GM23338 (cell line): ENCODE measurements at places on chromosomes 3 and 15. TPM values are rescaled to one million over a fixed set of nuclear protein-coding genes. Genes with fewer than 3 reads are reported as not detected.

The CHST13 gene
- 8.4 TPM in 2 replicates for total RNA-seq

The NPAP1 gene
- total RNA-seq: 0.24 and 0.47 TPM in 2 replicates

The EFCC1 gene
- total RNA-seq: 0.27 TPM in 1 of 2 replicates, not detected in the other

The CMTM8 gene
- 14.3 and 24.5 TPM in 2 replicates for total RNA-seq

The KCNMB3 gene
- 0.58 and 1.3 TPM in 2 replicates for total RNA-seq

The NOX5 gene
- total RNA-seq: 0.03 TPM in 1 of 2 replicates, not detected in the other

The GOLGA8J gene
- total RNA-seq: not detected in 2 replicates

The PRSS50 gene
- total RNA-seq: 1.4 and 1.5 TPM in 2 replicates

The NRG4 gene
- 0.21 TPM in 1 of 2 replicates, not detected in the other for total RNA-seq

The LINGO1 gene
- total RNA-seq: 52.0 and 63.1 TPM in 2 replicates

The GOLGA8H gene
- total RNA-seq: 0.63 and 1.2 TPM in 2 replicates

- no peak for DNase-seq
Observed at GRCh38 chr3:188282871-188283270, 128.9 kb downstream of the LPP start.

DNA sequence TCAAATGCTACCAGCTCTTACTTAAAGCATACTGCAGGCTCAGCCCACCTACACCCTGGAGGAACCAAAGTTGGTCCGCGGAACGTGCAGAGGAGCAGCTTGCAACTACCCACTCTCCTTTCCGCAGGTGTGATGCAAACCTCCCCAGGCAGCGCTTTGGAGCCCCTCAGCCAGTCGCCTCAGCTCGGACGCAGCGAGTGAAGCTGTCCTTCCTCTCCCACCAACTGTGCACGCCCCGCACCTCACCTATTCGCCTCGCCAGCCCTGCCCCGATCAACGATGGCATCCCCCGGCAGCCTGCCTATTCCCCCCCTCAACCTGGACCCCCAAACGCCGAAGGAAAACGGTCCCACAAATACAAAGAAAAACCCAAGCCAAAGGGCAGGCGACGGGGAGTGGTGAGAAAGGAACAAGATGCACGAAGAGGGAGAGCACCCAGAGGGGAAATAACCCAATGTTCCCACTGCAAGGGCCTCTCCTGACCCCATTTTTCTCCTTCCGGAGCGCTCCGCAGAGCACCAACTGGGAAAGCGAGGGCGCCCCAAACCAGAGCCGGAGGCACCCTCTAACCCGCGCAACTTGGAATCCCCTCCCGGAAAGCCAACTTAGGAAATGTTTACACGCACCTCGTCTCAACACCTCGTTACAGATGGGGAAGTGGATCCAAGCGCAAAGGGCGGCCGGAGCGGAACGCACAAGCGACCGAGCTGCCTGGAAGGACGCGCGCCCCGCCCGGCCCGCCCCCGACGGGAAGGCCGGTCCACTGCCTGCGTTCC lies 665 bp downstream of the GLB1 start:
- DNase-seq: peak; percentile 60

DNA sequence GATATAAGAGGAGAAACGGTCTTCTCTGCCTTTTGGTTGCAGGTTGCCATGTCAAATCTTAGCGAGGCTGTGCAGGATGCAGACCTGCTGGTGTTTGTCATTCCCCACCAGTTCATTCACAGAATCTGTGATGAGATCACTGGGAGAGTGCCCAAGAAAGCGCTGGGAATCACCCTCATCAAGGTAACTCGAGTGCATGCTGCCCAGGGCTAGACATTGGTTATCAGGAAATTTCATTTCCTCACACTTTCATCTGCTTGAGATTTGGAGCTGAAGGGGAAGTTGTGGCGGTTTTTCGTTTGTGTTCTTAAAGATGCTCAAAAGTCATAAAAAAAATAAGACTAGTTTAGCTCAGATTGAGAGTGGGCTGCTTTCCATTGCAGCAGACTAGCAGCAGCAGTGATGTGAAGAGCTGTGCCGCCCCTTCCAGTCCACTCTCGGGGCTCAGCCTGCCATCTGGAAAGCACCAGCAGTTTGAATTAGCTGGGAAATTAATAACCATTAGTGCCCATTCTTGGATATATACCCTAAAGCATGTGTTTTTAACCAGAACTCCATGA lies 32.2 kb downstream of the GPD1L start:
- DNase-seq: no peak

GRCh38 chr3:144317961-144318360 lies 346.3 kb downstream of the DIPK2A start:
- no peak for DNase-seq

- no peak for DNase-seq
Observed at GRCh38 chr3:32978331-32978730, 26.9 kb downstream of the CCR4 start.

DNA sequence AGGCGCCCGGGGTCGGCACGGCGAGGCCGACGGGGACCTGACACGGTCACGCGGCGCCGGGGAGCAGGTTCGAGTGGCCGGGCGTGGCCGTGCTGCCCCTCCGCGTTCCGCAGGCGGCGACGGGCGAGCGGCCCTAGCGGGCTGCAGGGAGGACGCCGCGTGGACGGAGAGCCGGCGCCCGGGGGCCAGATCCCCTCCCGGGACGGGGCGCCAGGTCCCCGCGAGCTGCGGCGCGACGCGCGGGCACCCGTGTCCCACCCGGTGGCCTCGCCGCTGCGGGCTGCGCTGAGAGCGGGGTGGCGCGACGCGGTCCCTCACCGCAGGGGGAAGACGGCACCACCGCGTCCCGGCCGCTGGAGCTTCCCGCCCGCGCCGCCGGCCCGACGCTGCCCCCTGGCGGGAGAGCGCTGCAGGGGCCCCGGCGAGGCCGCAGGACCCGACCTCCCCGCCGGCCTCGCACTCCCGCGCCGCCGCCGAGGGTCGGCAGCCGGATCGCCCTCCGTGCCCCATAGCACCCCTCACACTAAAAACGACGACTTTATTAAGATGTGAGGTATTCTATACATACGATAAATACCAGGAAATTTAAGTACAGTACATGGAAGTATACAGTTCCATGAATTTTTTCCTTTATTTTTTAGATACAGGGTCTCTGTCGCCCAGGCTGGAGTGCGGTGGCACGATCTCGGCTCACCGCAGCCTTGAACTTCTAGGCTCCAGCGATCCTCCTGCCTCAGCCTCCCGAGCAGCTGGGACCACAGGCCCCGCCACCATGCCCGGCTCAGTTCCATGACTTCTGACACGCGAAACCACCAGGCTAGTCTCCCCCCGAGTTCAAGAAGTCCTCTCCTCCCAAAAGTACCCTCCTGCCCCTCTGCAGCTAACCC lies 1.3 kb upstream of the PIGZ start:
- DNase-seq: peak; percentile 76

DNA sequence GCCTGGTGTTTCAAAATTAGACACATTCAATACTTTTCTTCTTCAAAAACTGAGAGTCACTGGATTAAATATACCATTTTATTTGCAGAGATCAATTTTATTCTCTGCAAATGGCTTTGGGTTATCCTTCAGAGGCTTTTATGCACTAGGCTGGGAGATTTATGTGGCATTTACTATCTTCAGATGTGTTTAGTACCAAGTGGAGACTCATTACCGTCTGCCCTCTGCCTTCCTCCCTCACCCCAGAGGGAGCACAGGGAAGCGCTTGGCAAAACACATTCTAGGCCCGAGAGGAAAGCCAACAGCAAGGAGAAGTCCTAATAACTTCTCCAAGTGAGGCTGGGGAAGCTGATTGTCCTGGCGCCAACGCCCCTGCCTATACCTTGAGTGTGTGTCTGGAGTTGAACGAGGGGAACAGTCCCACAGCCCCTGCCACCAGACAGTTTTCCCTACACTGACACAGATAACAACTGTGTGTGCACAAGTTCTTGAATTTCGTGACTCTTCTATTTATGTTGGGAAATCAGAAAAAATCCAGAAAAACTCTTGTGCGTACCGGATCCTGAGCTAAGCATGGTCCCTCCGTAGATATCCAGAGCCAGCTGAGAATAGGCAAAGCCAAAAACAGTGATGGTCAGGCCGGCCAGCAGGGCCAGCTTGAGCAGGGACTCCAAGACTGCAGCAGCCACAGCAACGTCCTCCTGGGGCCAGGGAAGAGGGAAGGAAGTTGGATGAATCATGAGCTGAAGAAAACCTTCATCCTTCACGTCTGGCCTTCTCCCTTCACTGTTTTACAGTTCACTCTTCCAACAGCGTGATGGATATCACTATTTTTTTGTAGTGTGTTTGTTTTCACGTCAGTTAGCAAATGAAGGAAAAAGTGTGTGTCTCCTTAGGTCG lies 26.6 kb downstream of the RFT1 start:
- no peak for DNase-seq

GRCh38 chr3:103609472-103609871 lies 1174.7 kb downstream of the ZPLD1 start:
- DNase-seq: no peak

DNA sequence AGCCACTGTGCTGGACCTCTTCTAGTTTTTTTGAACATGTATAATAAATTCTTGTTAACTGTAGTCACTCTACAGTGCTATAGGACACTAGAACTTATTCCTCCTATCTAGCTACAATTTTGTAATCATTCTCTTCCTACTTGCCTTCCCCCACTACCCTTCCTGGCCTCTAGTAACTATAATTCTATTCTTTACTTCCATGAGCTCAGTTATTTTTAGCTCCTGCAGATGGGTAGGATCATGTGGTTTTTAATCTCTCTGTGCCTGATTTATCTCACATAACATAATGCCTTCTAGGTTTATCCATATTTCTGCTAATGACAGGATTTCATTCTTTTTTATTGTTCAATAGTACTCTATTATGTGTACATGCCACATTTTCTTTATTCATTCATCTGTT lies 113.2 kb upstream of the FGF7 start:
- no peak for DNase-seq

GRCh38 chr15:64029633-64030032 lies 16.7 kb downstream of the DAPK2 start:
- DNase-seq: no peak

GRCh38 chr3:126895178-126896066 lies 87.5 kb upstream of the PLXNA1 start:
- DNase-seq: no peak

GRCh38 chr3:45236964-45237363 lies 10.9 kb upstream of the TMEM158 start:
- DNase-seq: no peak

GRCh38 chr3:147775816-147776530 lies 366.8 kb downstream of the ZIC1 start:
- no peak for DNase-seq

DNA sequence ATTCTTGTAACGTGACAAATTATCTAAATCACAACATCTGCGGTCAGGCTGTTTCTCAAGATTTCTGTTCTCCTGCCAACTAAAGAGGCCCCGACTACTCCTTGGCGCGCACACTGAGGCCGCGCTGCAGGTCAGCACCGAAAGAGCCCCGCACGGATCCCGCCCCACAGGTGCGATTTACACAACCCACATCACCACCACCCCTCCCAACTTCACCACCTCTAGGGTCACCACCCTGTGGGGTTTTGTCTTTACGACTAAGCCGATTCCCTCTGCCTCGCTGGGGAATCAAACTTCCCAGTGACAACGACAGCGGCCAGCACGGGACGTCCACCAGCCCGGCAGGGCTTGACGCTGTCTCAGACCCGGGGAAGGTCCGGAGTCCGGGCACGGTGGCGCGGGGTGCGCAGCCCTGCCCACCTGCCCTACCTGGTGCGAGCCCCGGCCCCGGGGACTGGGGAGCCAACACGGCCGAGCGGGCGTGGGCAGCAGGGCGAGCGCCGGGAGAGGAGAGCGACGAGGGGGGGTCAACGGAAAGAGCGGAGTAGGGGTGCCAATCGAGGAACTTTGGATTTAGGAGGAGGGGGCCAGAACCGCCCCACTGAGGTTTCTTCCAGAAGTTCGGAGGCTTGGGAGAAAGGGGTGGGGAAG lies 764 bp downstream of the UACA start:
- DNase-seq: peak; percentile 53

DNA sequence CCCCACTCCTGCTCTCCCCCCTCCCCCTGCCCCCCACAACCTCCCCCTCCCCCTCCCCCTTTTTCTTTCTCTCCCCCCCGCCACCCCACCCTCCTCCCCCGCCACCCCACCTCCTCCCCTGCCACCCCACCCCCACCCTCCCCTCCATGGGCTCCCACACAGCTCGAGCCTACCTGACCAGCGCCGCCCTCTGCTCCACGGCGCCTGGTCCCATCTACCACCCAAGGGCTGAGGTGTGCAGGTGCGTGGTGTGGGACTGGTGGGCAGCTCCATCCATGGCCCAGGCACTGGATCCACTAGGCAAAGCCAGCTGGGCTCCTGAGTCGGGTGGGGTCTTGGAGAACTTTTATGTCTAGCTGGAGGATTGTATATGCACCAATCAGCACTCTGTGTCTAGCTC lies 68.3 kb upstream of the KCNAB1 start:
- no peak for DNase-seq

GRCh38 chr15:22949074-22949547 lies 31.1 kb downstream of the CYFIP1 start:
- DNase-seq: peak; percentile 66

DNA sequence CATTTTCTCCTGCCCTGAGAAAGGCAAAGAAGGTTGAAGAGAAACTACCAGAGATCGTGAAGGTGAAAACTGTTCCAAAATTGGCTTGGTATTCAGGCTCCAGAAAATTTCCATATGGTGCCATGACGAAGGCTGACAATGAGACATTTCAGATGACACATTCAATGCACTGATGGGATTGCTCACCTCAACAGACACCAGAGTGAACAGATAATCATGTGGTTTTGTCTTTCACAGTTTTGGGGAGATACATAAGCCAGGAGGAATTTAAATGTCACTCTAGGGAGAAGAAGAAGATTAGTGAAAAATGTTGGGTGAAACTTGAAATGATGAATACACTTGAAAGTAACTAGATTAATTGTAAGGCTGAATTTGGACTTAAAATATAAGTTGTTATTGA lies 339.7 kb upstream of the EPHA3 start:
- no peak for DNase-seq

GRCh38 chr15:85044894-85045293 lies 63.2 kb downstream of the PDE8A start:
- DNase-seq: no peak

GRCh38 chr3:100073714-100074307 lies 40.5 kb downstream of the FILIP1L start:
- peak; percentile 58 for DNase-seq

DNA sequence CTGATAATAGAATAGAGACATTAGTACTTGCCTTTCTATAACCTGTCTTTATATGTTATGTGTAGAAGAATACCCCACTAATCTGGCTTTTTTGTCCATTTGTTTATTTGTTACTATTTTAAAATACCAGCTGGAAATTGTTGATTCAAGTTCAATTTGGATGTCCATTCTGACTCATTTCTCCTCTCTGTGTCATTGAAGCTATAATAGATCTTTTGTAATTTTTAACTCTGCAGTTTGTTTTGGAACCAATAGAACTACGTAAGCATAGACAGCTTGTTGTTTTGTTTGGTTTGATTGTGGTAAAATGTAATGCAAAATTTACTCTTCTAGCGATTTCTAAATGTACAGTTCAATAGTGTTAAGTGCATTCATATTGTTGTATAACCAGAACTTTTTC lies 390.4 kb downstream of the ZIC1 start:
- DNase-seq: no peak

DNA sequence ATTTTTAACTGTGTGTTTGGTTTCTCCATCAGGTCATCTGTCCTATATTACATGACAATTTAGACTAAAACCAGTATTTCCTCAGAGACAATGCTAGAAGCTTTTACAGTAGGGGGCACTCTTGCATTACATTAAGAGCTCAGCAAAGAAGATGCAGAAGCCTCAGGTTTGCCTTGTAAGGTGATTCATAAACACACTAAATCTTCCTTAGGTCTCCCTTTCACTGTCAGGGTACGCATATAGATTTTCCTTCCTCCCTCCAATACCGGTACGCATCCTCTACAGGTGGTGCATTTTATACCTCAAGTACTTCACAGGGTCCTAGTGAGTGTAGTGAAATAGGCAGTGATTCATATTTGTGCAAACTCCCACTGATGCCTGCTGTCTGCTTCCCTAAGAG lies 46.5 kb downstream of the CD86 start:
- DNase-seq: peak; percentile 94
